ENCODE measurements at places on chromosomes 11 and 22.

GRCh38 chr22:23536821-23537345 lies 43.2 kb downstream of the IGLL1 start:
- no peak for DNase-seq

DNA sequence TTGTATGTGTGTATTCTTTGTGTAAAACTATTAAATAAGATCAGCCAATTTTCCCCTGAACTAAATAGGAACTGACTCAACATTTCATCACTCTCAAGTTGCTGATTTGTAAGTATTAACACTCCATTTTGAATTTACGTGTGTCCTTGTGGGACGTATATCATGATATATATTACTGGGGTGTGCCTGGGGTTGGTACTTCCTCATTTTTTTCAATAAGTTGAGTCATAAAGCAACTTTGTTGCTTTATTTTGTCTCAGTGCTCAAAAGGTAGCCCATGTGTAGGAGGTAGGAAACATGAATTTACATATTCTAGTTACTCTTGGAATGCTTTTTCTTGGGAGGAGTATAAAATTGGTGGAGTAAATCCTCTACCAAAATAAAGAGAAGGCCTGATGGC lies 193.9 kb upstream of the RAG2 start:
- no peak for DNase-seq

- no peak for DNase-seq
Measured at GRCh38 chr22:31141551-31141950, 1.2 kb upstream of the PLA2G3 start.

DNA sequence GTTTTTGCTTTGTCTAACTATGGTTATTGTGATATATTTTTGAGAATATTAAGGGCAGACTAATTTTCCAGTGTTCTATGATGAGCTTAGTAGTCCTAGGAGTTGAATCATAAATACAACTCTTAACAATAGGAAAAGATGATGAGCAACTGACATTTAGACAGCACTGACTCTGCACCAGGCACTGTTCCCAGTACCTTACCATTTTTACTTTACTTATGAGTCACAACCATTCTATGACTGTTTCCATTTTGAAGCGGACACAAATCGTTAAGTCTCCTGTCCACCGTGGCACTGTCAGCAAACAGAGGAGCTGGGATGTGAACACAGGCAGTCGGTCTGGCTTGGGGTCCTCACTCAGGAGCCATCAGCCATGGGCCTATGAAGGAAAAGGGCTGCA lies 3.4 kb upstream of the SCGB2A2 start:
- no peak for DNase-seq

GRCh38 chr11:38788561-38788960 lies 2190.5 kb upstream of the RAG2 start:
- DNase-seq, result no peak

GRCh38 chr11:71223081-71223405 lies 29.3 kb downstream of the SHANK2 start:
- no peak for DNase-seq

DNA sequence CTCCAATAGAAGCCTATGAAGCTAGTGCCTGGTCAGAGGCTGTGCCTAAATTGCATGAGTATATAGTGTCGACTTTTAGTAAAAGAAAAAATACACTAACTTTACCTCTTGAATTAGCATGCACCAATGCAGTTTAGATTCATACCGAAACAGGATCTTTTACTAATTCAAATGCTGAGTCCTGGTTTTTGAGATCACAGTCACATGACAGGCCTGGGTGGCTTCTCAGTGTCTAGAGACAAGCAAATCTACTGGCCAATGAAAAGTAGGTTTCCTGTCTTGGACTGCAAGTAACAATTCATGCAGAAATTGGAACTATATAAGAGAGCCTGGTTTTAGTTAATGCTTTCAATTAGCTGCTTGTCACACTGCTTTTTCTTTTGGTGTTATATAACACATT lies 7.2 kb downstream of the ARHGEF12 start:
- DNase-seq, result no peak

- no peak for DNase-seq
Measured at GRCh38 chr11:68666849-68667248, 17.5 kb upstream of the GAL start.

- no peak for DNase-seq
Measured at GRCh38 chr11:68827733-68828132, 14.0 kb downstream of the CPT1A start.

- DNase-seq, result no peak
Measured at GRCh38 chr11:31725176-31725575, 85.9 kb downstream of the PAX6 start.

DNA sequence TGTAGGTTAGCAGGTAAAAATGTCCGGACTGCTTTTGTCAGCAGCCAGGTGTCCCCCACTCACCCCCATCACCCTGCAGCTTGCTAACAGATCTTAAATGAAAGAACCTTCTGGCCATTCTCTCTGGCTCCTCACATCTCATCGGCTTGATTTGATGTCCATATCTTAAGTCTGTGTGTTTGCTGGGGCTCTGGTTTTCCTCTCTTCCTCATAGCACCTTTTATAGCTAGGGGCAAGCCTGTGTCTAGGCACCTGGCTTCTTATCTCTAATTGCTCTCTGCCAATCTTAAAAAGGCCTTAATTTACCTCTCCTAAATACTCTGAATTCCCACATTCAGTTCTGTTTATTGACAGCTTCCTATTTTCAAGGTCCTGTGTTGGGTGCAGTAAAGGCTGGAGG lies 72.0 kb downstream of the ARHGAP42 start:
- no peak for DNase-seq

- DNase-seq, result no peak
Measured at GRCh38 chr11:128625746-128626145, 38.4 kb upstream of the ETS1 start.

GRCh38 chr22:23553924-23554870 lies 25.9 kb downstream of the IGLL1 start:
- DNase-seq, result no peak

- no peak for DNase-seq
Measured at GRCh38 chr11:6323291-6323905, 3.1 kb upstream of the CAVIN3 start.

DNA sequence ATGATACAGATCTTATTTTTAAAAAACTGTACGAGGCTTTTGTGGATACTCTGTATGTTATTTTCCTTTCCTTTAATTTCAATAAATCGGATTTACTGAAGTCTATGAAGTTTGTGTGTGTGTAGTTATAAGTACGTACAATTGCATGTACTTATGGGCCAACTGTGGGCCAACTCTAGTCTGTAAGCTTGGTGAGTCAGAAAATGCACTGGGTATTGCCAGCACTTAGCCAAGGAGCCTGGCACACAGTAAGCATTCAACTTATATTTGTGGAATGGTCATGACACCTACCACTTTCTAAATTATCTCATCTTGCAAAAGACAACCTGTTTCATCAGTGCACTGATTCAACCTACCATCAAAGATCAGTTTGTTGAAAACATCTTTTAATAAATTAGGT lies 32.6 kb downstream of the THAP12 start:
- no peak for DNase-seq

DNA sequence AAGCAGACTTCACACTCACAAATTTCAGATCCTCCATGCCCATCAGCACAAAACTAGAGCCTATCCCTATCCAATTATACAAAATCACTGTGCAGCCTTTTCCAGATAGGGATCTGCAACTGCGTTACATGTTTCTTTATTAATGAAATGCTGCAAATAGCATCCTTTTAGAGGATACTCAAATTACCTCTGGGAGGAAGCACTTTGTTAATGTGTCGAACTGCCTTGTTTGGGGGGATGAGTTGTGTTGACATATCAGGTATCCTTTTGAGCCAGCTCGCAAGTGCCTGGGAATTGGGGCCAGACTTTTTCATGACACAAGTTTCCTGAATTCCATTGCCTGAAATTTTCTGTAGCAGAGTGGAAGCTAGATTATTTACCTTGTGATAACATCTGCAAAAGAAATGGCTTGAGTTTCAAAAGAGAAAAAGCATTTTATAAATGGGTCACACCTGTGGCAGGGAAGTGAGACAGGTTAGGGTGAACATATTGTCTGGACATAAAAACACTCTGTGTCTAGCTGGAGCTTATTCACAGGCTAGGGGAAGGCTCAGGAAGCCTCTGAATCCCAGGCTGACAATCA lies 299.1 kb upstream of the MTNR1B start:
- no peak for DNase-seq

GRCh38 chr11:126082251-126083109 lies 19.8 kb upstream of the CDON start:
- DNase-seq, result no peak

DNA sequence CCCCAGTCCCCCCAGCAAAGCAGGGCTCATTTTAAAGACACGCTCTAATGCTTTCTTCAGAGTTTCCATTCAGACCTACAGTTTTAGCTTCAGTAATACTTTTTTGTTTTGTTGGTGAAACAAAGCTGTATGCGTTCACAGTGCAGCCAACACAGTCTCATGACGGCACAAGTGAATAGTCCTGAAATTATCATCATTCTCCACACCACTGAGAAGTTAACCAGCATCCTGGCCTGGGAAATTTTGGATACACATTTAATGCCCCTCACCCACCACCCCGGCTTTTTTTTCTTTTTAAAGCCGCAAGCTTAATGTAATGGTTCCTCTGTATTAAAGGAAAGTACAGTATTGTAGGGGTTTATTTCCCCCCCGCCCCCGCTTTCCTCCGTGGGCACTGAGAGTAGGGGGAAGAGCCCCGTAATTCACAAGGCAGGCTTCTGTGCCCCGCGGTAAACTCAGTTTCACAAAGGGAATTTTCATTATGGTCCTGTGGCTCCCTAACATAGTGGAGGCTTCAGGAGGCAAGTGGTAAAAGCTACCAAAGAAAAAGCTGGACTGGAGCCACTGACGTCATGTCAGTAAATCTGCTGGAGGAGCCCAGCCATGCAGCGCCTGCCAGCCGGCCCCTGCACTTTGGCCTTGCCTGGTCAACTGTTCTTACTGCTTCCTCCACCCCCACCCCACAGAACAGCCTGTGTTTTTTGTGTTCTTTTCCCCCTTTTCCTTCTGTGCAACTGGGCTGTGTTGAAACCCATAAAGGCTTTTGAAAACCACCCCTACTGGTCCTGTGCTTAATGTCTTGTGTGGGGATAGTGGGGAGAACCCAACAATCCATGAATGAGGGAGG lies 18.2 kb downstream of the TEAD1 start:
- peak; percentile 94 for DNase-seq

GRCh38 chr22:35445933-35446332 lies 46.0 kb downstream of the MCM5 start:
- DNase-seq, result no peak

- no peak for DNase-seq
Measured at GRCh38 chr11:8593455-8593854, 573 bp downstream of the STK33 start.

DNA sequence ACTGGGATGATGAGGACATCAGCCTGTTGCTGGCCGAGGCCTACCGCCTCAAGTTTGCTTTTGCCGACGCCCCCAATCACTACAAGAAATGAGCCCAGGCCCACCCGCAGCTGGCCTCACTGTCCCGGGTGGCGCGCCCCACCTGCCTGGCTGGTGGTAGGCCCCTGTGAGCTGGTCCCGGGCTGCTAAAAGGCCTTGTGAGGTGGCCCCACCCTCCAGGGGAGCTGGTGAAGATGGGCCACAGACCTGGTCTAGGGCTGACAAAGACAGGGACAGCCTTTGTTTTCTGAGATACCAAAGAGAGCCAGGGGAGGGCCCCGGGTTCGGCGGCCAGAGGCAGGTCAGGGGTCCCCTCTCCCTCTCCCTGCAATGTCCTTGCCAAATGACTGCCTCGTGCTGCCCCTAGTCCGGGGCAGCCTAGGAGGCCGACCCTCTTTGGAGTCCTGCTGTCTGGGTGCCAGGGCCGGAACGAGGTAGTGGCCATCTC lies 411.1 kb downstream of the TBC1D22A start:
- DNase-seq, result no peak

- DNase-seq, result no peak
Measured at GRCh38 chr11:30329150-30329940, 6.4 kb downstream of the ARL14EP start.

- no peak for DNase-seq
Measured at GRCh38 chr11:94546886-94547285, 3.2 kb downstream of the FUT4 start.

DNA sequence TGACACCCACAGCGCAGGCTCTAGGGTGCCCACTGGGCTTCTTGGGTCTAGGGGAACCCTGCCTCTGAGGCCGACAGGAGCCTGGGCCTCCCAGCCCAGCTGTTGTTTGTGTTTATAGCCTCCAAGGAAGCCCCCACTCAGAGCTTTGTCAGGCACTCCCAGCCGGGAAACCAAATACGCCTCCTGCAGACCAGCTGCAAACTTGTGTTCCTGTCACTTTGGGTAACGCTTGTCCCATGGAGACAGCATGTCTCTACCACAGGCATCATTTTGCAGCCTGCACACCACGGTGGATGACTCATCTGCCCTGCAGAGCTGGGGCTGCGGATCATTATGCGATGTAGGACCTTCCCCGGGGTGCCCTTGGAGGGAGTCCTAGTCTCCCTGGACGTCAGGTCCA lies 40.6 kb upstream of the CRYBB3 start:
- DNase-seq, result peak; percentile 18

DNA sequence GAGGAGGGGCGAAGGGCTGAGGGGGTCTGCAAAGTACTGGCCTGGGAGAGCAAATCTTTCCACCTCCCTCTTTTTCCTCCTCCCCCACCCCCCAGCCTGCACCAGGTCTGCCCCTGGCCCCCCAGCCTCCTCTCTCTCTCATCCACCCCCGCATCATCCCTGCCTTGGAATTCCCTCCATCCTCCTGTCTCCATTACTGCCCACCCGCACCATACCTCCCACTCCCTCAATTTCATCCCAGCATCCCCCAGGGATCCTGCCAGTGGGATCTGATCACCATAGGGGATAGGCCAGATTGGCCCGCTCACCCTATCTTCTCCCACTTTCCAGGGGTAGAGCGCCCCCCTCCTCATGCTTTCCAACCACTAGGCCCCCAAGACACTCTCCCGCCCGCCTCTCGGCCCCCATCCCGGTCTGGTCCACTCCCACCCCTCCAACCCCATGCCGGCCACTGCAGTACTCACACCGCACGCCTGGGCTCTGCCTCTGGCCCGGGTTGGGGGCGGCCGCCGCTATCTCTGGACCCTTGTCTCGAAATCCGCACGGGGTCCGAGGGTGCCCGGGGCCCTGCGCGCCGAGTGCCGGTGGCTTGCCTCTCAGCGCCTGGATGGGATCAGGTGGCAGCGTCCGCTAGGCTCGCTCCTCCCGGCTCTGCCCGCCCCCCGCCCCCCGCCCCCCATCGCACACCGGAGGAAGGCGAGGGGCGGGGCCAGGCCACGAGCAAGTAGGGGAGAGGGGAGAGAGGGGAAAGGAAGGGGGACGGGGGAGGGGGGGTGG lies at the start of gene GAL3ST3:
Gene GAL3ST3 (minus strand): TSS at position 615 of the 777 bp plus-strand sequence. CDS start 3,746 bp downstream, outside the sequence.
- DNase-seq, result no peak

DNA sequence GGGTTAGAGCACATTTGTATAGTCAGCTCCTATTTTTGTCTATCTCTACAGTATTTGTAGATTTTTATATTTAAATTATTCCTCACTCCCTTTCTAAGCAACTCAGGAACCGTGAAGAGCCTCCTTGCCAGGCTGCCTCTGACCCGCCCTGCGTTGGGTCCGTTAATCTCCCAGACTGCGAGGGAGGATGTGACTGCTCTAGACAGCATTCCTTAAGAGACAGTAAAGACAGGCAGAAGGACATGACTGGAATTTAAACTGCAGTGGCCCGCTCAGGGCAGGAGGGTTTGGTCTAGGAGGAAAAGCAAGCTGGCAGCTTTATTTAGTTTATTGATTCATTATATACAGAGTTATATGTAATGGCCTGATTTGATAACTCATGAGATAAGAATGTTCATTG lies 413.7 kb downstream of the TMEM135 start:
- no peak for DNase-seq
